Astrocyte (in vitro differentiated cells and primary cell): ENCODE measurements at places on chromosomes 11 and 22. TPM values are rescaled to one million over a fixed set of nuclear protein-coding genes. Genes with fewer than 3 reads are reported as not detected.

GRCh38 chr11:113531575-113532451 is 56.6 kb upstream of the DRD2 start:
- no peak for DNase-seq

DNA sequence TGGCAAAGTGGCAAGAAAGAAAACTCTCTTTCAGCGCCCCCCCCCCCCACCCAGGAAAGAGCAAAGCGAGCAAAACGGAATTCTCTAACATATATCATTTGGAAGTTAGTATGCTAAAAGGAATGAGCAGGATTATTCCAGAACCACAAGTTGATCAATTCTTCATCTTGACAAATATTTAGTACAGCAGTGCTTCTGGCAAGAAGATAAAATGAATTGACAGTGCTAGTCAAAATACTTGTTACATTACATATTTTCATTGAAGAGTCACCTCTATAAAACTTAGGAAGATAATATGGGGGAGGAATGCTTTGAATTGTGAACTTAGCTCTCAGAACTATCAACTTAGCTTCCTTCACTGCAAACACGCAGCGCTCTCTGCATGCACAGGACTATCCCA is 377.4 kb downstream of the DYNC2H1 start:
- peak; percentile 85 for DNase-seq

DNA sequence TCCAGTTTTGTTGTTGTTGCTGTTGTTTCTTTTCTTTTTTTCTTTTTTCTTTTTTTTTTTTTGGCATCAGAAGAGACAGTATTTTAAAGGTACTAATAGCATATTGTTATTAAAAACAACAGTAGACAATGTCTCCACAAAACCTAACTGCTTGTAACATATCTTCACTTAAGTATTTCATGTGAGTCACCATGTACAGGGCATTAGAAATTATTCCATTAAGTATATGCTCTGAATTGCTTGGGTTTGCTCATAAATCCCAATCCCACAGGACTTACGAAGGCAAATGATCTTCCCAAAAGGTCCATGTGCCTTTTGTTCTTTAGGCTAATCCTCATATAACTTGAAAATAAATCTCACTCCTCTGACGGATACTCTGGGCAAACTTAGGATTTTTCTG is 35.9 kb downstream of the MAP6 start:
- no peak for DNase-seq

GRCh38 chr11:87438416-87438815 is 400.7 kb downstream of the TMEM135 start:
- DNase-seq = no peak

Gene TENM4
- total RNA-seq = 7.5 and 13.3 TPM in 2 replicates

Gene BRSK2
- 3.9 and 7.1 TPM in 2 replicates for total RNA-seq

Gene CWF19L2
- total RNA-seq = 7.8 and 9.0 TPM in 2 replicates

Gene POLDIP3
- total RNA-seq = 57.1 and 60.3 TPM in 2 replicates
